ENCODE measurements at places on chromosomes 2 and 18. TPM values are rescaled to one million over a fixed set of nuclear protein-coding genes. Genes with fewer than 3 reads are reported as not detected.
A peak's percentile ranks its signal among the peaks of the same experiment; 100 is the strongest.

DNA sequence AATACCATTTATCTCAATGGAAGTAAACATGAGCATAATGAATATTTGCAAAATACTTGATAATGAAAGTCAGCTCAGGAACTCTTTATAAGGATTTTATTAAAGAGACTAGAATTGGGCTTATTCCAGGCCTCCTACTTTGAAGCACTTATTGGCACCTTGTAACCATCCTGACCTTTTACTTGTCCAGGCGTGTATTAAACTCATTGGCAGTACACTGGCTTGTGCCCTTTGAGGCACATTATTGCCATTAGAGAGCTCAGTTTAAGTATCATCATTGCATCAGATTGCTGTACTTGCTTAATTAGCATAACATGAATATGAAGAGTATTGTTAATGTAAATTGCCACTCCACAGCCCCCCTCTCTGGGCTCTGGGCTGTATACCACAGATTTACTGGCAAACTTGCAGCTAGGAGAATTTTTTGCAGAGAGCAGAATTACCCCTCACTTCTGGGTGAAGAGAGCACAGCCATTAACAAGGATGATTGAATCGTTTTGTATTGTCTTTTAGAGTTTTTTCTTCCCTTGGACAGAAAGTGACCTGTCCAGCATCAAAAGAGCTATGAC lies 72.5 kb downstream of the XIRP2 start:
- DNase-seq = no peak

- no peak for DNase-seq
These were observed 114.2 kb downstream of the ICA1L start for GRCh38 chr2:202757339-202757738.

DNA sequence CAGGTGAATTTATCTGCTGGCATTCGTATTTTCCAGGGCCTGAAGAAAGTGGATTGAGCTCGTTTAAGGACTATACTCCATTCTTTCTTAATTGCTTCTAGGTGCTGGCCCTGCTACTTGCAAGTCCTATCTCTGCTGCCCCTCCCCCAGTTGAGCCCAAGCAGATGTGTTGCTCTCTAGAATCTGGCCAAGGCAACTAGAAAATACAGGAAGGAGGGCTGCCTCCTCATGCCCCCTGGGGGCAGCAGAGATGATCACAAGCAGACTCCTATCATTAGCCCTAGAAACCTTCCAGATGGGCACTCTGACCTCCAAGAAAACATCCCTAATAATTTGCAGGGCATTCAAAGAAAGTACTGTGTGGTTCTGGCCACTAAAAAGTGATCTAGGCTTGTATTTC lies 72.5 kb upstream of the CYP26B1 start:
- DNase-seq = no peak

- DNase-seq = no peak
These were observed 75.7 kb downstream of the ADAM23 start for GRCh38 chr2:206518997-206519396.

GRCh38 chr18:3610813-3611212 lies 160.8 kb downstream of the TGIF1 start:
- DNase-seq = no peak

DNA sequence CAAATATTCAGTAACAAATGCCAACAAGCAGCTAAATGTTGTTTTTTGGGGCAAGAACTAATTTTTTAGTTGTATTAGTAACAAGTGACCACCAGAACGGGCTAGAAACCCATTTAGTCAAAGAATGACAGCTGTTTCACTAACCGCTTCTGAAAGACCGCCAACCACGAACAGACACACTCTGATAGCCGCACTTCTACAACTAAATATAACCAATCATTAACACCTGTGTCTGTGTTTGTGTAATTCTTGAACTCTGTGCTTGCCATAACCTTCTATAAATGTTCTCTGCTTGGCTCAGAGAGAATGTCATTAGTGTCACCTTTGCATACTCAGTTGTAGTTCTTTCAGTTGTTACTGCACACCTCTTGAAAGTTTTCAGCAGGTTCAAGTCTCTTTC lies 526.3 kb upstream of the LRRTM1 start:
- DNase-seq = no peak

GRCh38 chr2:179273461-179273962 lies 8.9 kb upstream of the SESTD1 start:
- no peak for DNase-seq

GRCh38 chr18:37122877-37123276 lies 293.9 kb downstream of the KIAA1328 start:
- DNase-seq = peak; percentile 1

GRCh38 chr2:176461098-176461808 lies 192.0 kb downstream of the MTX2 start:
- DNase-seq = no peak

- DNase-seq = no peak
These were observed 19.8 kb downstream of the ARL5A start for GRCh38 chr2:151808258-151809072.

DNA sequence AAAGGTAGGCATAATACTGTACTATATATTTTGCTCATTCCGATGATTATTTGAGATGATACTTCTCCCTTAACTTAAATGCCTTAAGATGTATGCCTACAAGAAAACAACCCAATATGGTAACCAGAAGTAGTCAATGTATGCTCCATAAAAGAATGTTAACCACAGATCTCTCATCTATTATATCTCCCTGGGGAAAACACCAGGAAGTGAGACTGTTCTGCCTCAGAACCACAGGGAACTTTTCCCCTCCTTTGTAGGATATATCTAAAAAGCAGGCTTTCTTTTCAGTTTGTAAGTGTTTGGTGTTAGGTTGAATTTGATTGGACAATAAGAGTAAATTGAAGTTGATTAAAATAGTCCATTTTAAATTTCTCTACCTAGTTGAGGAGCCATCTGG lies 1160.5 kb upstream of the NXPH2 start:
- no peak for DNase-seq

- DNase-seq = no peak
These were observed 150.2 kb upstream of the NFATC1 start for GRCh38 chr18:79245517-79246001.

DNA sequence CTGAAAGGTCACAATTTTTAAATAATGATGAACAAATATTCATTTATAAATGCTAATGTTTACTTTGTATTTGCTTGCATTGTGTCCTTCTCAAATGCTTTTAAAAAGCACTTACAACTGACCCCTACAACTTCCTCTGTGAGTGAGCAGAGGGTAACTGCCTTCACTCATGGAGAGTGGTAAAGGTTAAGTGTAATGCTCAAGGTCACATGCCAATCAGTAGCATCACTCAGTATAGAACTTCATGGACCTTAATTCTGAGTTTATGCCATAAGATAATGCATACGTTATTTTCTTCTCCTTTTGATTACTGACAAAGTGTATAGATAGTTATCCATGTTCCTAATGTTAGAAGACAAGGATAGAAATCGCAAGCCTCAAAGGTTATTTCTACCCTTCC lies 91.8 kb upstream of the SERTAD2 start:
- no peak for DNase-seq

DNA sequence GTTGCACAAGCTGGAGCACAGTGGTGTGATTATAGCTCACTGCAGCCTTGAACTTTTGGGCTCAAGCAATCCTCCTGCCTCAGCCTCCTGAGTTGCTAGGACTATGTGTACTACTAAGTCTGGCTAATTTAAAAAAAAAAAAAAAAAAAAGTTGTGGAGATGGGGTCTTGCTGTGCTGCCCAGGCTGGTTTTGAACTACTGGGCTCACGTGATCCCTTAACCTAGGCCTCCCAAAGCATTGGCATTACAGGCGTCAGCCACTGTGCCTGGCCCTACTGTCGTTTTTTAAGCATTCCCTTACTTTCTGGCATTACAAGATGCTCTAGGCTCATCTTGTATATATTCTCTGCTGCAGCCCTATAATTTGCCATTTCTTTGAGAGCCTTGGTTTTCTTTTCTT lies 88.3 kb downstream of the RAPH1 start:
- no peak for DNase-seq

DNA sequence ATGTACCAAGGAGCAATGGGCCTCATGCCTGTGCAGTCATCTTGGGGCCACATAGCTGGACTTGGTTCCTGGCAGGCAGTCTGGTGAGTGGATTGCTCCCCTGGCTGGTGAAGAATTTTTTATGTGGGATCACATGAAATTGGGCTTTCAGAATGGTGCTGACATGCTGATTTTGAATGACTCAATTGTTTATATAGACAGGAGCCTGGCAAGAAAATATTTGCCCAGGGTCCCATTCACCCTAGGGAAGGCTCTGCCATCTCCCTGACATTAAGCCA lies 266.9 kb downstream of the DYSF start:
- no peak for DNase-seq

DNA sequence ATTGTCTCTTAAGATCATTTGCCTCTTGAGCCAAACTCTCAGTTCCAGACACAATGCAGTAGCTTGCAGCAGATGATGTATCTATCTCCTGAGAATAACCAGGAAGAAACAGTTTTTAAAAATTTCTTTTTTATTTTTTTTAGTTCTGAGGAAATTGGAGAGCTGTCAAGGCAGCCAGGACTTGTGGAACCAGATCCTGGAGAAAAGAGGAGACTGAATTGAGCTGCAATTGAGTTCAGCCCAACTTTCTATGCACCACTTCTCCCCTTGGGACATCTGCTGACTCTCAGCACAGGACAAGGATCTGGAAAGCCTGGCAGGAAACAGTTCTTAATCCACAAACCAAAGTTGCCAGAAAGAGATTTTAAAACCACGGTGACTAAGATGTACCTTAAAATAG lies 13.5 kb upstream of the CSRNP3 start:
- no peak for DNase-seq

DNA sequence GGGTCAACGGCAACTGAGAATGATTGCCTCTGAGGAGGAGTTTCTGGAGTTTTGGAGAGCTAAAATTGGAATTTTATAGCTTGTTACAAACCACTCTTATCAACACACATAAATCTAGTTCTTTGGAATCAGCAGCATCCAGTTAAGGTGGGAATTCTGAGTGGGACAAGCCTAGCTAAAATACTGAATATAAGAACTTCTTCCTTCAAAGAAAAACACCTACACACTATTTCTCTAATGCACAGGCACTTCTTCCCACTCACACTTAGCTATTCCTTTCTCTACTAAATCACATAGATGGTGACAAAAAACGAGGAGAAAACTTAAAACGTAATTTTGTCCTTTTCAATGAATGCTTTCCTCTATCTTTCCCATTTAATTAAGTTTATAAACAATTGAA lies 43.4 kb downstream of the FAM98A start:
- DNase-seq = no peak

DNA sequence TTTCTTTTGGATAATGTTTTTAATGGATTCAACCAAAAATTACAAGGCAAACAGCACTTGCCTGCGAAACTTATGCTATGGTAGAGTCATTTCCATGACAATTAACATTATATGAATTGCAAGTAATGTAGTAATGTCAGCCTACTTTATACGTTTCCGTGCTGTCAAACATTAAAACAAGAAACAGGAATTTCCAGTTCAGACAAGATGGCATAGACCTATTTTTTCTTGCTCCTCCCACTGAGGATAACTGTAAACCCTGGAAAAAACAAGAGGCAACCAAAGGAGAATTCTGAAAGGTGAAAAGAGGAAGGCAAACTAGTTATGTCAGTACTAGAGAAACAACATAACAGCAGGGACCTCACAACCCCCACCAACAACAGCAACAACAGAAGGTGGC lies 170.7 kb downstream of the DIS3L2 start:
- no peak for DNase-seq

EML6 gene
- 8.5 TPM for polyA plus RNA-seq

ARMC9 gene
- polyA plus RNA-seq = 30.1 TPM

TMBIM1 gene
- 91.2 TPM for polyA plus RNA-seq

DCDC2C gene
- polyA plus RNA-seq = 1.3 TPM

SAG gene
- polyA plus RNA-seq = 0.11 TPM

Data from left renal pelvis (tissue), 4 donors.